ENCODE measurements at places on chromosomes 6 and 20.

GRCh38 chr6:111076024-111076695, 11.1 kb upstream of the SLC16A10 start:
- DNase-seq, result no peak

DNA sequence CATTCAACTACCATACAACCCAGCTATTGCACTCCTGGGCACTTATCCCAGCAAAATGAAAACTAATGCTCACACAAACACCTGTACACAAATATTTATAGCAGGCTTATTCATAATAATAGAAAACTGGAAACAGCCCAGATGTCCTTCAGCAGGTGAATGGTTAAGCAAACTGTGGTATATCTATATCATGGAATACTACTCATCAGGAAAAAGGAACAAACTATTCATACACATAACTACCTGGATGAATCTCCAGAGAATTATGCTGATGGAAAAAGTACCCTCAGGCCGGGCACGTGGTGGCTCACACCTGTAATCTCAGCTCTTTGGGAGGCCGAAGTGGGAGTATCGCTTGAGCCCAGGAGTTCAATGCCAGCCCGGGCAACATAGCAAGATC, 3.8 kb upstream of the BLTP3A start:
- no peak for DNase-seq

DNA sequence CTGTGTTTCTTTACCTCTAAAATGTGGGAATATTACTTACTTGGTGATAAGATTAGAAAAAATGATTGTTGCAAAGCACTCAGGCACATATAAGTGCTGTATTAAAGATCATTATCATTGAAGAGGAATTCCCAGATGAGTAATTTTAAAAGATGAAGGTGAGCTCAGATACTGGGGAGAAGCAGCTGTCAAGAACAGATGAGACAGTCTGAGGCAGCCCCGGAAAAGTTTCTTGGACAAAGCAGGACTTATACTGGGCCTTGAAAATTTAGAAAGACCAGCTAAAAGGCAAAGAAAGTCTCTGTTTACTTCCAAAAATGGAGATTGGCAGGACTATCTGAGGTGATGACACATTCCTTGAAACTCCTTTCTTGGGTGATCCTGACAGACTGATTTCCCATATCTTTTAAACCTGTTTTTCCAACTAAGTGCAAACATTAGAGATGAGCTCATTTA, 93.8 kb upstream of the MARCKS start:
- DNase-seq, result no peak

DNA sequence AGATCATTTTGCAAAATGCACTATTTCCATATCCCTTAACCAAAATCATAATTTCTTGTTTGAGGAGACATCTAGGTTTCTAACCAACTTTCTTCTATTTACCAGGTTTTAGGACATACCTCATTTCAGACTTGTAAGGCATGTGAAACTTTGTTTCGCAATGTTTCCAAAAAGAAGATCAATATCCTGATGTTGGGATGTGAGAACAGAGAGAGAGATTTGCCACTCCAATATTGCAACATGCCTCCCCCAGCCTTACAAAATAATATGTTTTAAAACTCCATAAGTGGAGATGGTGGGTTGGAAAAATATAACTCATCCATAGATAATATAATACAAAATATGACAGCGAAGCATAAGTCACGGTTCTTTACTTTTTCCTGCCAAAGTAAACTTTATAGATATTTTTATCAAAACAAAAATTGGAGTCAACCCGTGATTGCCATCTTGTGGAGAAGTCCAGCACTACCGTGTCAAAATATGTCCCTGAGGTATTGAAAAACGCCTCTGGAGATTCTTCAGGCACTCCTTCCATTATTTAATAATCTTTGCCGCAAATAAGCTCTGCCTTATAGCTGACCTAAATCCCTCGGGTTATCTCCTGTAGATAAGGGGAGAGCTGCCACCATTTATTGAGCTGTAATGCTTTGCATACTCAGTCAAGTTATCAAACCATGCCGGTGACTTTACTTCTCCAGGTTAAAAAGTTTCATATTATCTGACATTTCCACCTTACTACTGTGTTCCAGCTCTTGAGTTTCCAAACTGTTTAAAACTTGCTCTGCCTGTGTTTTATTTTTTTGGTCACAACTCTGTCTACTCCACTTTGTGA, 534.2 kb downstream of the HACE1 start:
- DNase-seq, result no peak

GRCh38 chr20:49647550-49647949, 66.1 kb downstream of the B4GALT5 start:
- no peak for DNase-seq

- no peak for DNase-seq
These were observed 83.8 kb upstream of the NUP153 start for GRCh38 chr6:17790489-17790888.

DNA sequence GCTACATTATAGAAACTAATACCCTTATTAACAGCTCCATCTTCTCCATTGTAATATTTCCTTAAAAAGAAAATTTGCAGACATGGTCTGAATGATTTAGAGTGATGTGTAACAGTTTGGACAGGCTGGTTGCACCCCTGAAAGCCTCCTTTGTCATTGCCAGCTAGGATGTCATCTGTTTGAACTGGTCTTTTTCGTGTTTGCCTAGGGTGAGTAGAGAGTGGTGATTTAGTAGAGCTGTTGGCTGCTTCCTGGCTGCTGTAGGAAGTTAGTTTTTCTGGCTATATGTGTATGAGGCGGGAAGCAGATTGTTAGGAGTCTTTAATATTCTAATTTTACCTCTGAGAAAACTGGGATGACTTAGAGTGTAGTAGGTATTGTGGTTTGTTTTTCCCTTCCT, 101.1 kb downstream of the ZFAND3 start:
- DNase-seq, result no peak

GRCh38 chr6:111118826-111119225, 31.5 kb downstream of the SLC16A10 start:
- DNase-seq, result no peak

- no peak for DNase-seq
These were observed 24.6 kb downstream of the FOXA2 start for GRCh38 chr20:22559711-22560318.

DNA sequence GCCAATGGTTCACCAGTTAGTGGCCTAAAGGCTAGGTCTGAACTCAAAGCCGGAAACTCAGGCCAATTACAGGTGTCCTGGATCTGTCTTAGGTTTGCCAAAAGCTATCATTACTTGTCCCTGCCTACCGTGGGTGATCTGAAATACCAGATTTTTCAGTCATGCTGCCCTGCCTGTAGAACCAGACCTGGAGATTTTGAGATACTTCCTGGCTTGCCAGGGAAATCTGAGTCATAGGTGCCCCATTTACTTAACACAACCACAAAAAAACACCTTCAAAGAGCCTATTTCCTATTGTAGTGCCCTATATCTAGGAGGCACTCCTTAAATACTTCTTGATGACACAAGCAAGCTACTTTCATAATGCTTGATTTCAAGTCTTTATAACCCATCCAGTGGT, 13.9 kb upstream of the RANBP9 start:
- no peak for DNase-seq

- DNase-seq, result no peak
These were observed 312.3 kb downstream of the KIF16B start for GRCh38 chr20:16260911-16261310.

DNA sequence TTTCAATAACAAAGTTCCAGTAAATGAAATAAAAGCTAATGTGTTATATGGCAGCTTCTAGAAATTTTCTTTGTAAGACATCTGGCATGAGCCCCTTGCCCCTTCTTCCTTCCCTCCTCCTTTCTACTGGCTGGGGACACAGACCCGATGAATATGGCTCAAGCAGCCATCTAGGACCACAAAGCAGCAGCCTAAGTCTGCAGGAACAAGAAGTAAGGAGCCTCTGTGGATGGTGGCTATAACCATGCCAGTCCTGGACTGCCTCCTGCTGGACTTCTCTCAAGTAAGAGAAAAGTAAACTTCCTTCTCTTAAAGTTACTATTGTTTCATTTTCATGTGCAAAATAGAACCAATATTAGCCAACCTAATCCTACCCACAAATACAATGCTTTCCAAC, 114.9 kb upstream of the DST start:
- DNase-seq, result no peak

- DNase-seq, result no peak
These were observed 16.2 kb downstream of the PM20D2 start for GRCh38 chr6:89162047-89162371.

DNA sequence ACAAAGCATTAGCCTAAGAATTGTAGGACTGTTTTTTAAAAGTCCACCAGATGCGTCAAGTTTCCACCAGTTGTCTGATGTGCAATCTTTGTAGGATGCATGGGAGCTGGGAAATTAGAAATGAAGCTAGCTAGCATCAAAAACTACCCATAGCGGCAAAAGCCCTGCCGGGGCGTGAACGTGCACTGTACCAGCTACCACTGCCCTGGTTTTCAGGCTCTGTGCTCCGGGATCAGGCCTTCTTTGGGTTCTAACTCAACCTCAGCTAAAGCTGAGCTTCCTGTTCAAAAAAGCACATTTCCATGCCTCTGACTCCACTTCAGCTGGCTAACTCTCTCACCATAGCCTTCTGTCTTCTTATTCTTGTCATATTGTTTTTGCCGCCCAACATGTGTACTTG, 26.9 kb upstream of the FUCA2 start:
- DNase-seq, result no peak

DNA sequence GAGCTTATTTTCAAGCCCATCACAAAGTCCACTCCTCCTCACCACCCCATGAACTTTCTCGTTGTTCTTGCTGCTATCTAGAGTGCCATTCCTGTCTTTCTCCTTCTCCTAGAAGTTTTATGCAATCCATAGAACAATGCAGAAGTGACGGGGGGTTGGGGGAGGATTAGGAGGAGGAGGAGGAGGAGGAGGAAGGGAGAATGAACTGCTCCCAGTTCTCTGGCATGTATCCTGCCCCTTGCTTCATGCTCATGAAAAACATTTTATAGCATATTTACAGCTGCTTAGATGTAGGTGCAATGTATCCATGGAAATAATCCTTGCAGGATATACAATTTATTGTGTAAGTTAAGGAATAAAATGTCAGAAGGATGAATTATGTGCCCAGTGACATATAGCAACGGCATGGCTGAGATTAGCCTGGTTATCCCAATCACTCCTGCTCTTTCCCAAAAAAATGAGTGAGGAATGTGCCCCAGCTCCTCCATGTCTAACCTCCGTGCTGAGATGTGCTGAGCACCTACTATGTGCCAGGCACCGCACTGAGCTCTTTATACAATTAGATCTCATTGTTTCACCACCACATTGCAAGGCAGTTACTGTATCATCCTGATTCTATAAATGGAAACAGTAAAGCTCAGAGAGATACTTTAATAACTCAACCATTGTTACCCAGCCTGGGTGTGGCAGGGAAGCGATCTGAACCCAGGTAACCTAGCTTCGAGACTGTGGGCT, 41.6 kb upstream of the TFAP2C start:
- no peak for DNase-seq

DNA sequence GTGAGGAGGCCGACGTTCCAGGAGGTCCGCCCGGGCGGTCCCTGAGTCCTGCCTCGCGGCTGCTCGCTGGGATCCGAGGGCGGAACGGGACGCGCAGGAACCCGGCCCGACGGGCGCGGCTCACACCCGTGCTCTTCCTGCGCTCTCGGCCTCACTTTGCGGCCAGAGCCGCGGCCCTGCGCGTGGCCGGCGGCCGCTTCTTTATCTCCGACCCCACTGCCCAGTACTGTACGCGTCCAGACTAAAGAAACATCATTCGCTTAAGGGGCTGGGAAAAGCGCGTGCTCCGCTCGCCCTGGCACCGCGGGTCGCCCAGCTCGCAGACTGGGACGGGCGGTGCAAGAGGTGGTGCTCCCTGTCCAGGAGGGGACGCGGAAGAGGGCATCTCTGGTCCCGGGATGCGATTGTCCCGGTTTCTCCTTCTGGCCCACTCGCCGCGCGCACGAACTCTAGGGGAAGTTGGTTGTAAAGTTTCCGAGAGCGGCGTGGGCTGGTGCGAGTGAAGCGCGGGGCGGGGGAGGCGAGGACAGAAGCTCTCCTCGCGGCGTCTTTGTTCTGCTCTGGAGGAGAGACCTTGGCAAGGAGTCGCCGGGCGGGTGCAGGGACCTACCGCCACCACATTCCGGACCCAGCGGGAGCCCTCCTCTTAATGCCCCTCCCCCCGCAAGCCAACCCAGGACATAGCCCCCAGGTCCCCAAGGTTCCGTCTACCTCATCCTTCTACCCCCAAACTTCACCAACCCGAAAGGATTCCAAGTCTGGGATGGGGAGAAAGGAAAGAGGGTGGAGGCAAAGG, 71.0 kb downstream of the SOX4 start:
- peak; percentile 67 for DNase-seq

GRCh38 chr6:90496258-90497016, 90.4 kb downstream of the MAP3K7 start:
- DNase-seq, result no peak

GRCh38 chr6:114032721-114033120, 61.8 kb upstream of the HDAC2 start:
- no peak for DNase-seq

- no peak for DNase-seq
These were observed 59.5 kb upstream of the BMP2 start for GRCh38 chr20:6708010-6708409.

- no peak for DNase-seq
These were observed 91.7 kb upstream of the PDE7B start for GRCh38 chr6:135759831-135760230.

DNA sequence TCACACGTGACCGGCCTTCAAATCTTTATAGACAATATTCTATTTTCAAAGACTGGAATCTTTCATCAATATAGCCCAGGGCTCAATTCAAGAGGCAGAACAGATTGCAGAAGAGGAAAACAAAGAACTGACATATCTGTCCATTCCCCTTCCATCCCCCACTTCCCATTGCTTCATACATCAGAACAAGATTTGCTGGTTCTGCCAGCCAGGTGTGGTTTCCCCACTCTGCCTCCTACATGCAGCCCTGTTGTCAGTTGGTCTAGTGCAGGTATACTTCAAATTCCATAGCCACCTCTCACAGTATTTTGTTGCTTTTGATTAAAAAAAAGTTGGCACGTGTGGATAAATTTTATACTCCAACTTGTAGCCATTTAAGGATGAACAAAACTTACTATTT, 174.9 kb downstream of the CD109 start:
- DNase-seq, result no peak

DNA sequence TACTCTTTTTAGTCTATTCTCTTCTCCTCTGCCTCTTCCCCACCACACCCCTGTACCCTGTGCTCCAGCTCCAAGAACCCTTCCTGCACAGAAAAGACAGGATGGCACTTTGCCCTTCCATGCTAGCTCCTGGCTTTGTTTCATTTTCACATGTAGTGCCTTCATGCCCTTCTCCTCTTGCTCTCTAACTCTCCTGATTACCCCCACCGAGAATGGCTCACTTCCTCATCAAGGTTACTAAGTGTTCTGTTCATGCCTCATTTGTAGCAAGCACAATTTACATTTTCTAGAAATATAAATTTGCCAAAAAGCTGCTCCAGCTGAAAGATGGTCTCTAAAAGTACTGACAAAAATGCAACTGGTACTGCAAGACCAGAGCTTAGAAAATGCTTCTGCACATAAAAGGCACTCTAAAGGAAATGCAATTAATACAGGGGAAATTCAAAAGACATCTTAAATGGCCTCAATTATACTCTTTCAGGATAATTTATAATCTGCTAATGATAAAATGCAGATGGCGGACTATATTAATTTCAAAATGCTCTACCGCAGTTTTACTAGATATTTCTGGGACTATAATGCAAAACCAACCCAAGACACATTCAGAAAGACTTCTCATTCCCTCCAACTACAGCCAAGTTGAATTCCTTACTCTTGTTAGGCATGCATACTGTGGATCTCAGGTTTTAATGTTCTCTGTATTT, 570.2 kb downstream of the PRKN start:
- DNase-seq, result no peak

GRCh38 chr6:105560611-105561066, 157.8 kb upstream of the PREP start:
- DNase-seq, result no peak
